Activated CD4-positive, alpha-beta T cell treated with anti-CD3 and anti-CD28 coated beads for 36 hours (primary cell): ENCODE measurements at places on chromosomes 16 and 17.

DNA sequence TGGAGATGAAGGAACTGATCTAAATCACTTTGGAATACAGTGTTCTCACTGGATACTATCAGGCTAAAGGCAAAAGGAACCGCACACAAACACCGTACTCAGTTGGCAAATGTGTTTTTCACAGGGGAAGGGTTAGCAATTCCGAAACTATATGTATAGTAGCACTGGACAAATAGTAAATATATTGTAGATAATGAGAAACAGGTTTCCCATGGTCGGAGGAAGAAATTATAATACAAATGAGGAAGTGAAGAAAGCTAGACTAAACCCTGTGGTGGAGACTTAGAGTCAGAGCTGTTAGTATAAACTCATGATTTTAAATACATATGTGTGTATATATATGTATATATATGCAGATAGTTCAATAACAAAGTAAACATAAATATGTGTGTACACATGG, 414.1 kb upstream of the SALL1 start:
- no peak for DNase-seq

- peak; percentile 69 for DNase-seq
Measured at GRCh38 chr16:88769617-88770460, 15.2 kb downstream of the PIEZO1 start.

DNA sequence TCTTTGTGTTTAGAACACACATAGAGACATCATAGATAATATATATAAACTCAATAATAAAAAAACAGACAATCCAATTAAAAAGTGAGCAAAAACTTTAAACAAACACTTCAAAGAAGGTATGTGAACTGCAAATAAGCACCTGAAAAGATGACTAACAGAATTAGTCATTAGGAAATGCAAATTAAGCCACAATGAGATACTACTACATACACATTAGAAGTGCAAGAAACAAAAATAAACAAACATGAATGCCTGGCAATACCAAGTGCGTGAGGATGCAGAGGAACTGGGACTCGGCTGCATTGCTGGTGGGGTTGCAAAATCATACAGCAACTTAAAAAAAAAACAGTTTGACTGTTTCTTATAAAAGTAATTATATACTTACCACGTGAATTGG, 799.0 kb downstream of the KCNJ2 start:
- DNase-seq = no peak

DNA sequence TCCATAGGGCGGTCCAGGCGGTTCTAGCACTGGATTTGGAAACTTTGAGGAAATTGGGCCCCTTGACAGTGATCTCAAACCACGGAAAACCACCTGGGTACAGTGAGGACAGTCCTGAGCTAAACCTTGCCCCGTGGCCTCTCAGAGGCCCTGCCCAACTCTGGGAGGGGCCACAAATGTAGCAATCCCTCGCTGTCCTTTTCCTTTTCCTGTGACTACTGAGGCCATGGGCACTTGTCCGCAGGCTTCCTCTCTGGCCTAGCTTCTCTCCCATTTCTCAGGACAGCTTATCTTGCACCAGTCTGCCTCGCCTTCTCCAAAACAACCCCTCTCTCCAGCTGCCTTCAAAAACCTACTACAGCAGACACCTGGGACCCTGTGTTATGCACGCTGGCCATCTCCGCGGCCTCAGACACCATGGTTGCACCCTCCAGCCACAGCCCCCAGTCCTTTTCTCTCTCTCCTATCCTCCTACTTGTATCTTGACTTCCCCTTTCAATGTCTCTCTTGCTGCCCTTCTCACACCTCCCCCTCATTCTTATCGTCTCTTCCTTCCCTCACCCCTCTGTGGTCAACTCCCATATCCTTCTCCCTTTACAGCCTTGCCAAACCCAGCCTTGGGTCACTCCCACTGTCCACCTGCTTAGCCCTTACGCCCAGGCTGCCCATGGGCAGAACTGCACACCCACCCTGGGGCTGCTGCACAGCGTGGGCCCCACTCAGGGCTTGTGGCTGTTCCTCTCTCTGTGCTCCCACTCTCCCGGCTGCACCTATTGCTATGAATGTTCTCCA, 7.6 kb downstream of the SCPEP1 start:
- DNase-seq = no peak

DNA sequence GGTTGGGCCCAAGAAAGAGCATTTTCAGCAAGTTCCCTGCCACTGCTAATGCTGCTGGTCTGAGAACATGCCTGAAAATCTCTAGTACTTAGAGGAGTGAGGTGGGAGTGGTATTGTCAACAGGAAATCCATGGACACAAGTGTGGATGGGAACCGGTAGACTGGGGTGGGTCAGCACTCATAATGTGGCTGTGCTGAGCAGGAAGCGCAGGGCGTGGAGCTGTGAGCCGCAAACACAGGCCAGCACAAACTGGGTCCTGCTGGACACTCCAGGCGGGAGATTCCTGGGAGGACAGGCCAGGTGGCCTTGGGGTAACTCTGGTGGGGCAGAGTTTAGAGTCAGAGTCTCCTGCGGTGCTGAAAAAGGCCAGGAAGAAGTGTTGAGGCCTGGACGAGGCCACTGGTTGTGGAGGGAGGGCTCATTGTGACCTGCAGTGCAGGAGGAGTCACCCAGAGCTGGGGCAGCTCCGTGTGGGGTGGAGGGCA, 62.6 kb downstream of the BANP start:
- DNase-seq = no peak

DNA sequence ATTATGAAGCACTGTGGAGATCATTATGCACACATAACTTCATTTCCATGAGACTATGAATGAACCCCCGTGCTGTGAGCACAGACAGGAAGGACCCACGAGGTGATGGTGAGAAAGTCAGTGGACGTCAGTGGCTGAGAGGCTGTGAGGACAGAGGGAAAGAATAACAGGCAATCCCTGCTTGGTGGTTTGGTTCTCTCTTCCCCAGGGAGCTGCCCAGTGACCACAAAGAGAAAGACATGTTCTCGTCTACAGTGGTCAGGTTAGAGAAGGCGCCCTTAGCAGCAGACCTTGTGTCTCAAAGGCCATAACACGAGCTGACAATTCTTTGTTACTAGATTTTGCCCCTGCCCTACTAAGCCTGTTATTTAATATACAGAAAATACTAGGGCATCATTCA, 609.2 kb downstream of the TOX3 start:
- no peak for DNase-seq

GRCh38 chr16:53766304-53767016, 62.5 kb downstream of the FTO start:
- no peak for DNase-seq

DNA sequence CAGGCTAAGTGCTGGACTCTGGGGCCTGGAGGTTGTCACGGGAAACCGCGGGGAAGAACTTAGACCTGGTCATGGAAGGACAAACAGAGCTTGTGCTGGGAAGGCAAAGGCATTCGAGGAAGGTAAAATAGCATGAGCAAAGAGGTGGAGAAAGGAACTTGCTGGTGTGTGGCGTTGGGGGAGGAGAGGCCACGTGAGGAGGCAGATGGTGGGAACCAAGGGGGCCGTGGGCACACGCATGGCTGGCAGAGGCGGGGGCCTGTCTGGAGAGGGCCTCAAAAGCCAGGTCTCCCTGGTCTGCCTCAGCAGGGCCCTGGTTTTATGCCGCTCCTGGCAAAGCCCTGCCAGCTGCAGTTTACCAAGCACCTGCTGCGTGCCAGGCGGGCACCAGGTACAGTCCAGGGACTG, 15.3 kb downstream of the CORO7 start:
- no peak for DNase-seq
